ENCODE measurements at places on chromosomes 5 and 9.
A peak's percentile ranks its signal among the peaks of the same experiment; 100 is the strongest.

DNA sequence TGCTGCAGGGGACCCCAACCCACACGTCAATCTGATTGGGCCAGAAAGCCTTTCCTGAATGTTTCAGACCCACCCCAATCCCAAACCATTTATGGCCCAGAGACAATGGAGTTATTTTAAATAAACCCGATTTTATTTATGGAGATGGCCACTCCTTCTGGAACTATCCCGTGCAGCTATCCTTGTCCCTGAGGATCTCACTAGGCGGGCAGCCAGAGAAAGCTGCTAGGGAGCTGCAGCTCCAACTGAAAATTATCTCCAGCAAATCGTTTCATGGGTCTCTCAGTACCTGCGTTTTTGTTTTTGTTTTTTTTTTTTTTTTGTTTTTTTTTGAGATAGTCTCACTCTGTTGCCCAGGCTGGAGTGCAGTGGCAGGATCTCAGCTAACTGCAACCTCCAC lies 23.0 kb downstream of the C1QTNF2 start:
- DNase-seq = no peak

- no peak for DNase-seq
Observed at GRCh38 chr9:38424918-38425317, 664 bp upstream of the IGFBPL1 start.

- DNase-seq = no peak
Observed at GRCh38 chr9:19379283-19379682, 753 bp downstream of the RPS6 start.

DNA sequence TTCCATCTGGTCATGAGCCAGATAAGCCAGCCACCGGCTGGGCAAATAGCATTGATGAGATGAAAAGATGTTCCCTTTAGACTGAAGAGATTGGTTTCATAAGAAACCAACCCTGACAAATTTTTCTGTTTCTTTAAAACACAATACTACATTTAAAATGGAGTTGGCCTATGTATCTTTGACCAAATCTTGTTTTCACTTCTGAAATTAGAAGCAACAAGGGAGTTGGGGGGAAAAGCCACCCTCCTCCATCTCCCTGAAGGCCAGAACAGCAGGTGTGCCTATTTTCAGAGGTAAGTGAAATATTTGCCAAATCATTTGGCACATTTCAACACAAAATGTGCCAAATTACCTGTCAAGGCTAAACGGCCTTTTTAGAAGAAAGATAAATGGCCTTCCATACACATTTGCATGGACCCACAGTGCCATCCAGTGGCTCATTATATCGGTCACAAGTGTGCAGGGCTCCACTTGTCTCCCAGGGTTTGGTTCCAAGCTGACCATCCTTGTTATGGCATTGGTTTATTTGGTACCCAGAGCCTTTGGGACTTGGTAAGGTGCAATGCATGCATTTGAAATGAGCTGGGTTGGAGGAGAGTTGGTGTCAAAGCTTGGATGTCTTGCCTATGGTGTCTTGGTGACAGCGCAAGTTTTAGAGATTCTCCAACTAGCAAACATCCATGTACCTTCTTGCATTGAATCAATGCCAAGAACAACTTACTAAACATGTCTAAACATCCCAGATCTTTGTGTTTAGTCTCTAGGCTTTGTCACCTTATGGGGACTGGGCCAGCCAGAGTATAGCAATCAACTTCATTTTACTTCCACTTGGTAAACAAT lies 372.0 kb upstream of the KIF2A start:
- peak; percentile 31 for DNase-seq
